ENCODE measurements at places on chromosomes 12 and 14.

DNA sequence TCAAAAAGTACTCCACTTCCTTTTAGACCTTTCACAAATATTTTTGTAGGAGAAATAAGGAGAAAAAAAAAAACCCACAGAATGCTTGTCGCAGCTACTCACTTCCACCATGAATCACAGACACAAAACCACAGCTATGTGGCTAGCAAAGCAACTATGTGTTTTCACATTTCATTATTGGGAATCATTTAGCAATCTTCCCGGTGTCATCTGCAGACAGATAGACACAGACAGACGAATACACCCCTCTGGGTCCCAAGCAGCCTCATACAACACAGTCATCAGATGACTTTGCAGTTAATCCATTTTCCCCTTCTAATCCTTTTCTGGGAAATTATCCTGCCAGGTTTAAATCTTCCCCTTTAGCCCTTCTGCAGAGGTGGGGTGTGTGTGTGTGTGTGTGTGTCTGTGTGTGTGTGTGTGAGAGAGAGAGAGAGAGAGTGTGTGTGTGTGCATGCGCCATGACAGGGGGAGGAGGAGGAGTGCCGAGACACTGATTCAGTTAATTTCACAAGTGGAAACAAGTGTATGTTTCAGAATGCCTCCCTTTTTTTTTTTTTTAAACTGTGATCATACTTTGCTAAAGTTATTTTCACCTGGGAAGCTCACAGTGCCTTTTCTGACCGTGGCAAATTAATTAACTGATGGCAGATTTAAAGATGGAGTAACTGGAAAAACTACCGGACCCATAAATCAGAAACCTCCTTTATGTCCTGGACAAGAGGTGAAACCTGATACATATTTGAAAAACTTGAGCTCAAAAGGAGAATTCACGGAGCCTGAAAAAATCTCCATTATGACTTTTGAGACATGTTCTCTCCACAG is 39.9 kb downstream of the LTBP2 start:
- DNase-seq = peak; percentile 2

GRCh38 chr12:106020736-106021135 is 118.0 kb downstream of the NUAK1 start:
- no peak for DNase-seq

GRCh38 chr12:97386133-97386581 is 76.4 kb upstream of the RMST start:
- no peak for DNase-seq

GRCh38 chr12:92360543-92360942 is 214.9 kb upstream of the BTG1 start:
- DNase-seq = no peak

- no peak for DNase-seq
These were observed 325.2 kb upstream of the RGS6 start for GRCh38 chr14:71607056-71607455.

GRCh38 chr12:102953221-102953620 is 4.3 kb upstream of the ASCL1 start:
- DNase-seq = no peak

GRCh38 chr12:116538076-116538591 is 21.0 kb upstream of the MAP1LC3B2 start:
- no peak for DNase-seq

GRCh38 chr12:1984759-1985158 is 19.5 kb downstream of the DCP1B start:
- no peak for DNase-seq

All from NCI-H2171 (cell line).